Umbilical cord (tissue), 2 donors: ENCODE measurements at places on chromosomes 6 and 20.

- DNase-seq = no peak
Observed at GRCh38 chr6:163390770-163391169, 23.7 kb upstream of the QKI start.

- DNase-seq = peak; percentile 87
Observed at GRCh38 chr20:51156041-51156982, 133.4 kb upstream of the KCNG1 start.

DNA sequence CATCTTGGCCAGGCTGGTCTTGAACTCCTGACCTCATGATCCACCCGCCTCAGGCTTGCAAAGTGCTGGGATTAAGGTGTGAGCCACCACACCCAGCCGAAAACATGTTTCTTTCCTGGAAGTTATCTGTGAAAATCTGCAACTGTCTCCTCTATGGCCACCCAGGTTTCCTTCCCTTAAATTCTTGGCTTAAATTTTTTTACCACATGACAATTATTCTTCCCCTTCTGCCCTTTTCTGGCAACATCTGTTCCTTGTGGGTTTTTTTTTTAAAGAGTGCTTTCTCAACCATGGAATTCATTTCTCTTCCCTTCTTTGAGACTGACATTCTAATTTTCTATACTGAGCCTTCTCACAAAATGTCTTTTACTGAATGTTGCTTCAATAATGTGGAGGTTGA, 59.6 kb downstream of the DOK5 start:
- no peak for DNase-seq

GRCh38 chr6:155837474-155837873, 381.8 kb upstream of the NOX3 start:
- DNase-seq = no peak

DNA sequence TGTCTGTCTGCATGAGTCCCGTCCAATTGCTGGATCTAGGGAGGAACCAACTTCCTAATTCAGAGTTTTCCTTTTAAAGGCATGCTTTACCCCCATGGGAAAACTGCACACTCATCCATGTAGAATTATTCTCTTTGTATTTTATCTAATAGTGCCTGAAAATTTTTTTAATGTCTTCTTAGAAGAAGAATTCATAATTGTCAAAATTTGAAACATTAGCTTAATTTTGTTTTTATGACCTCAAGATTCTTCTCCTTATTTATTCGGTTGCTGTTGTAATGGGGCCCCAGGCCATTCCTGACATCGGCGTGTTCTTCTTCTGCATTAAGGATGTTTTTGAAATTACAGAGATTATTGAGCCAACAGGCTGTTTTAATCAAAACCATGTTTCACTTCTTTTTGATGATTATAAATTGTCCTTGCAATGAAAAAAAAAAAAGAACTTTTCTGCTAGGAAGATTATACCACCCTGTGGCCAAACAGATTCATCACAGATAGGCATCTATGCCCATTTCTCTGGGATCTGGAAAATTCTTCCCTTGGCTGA, 100.3 kb downstream of the ZNF217 start:
- DNase-seq = peak; percentile 63

GRCh38 chr20:47682028-47682783, 103.1 kb downstream of the SULF2 start:
- DNase-seq = peak; percentile 95

DNA sequence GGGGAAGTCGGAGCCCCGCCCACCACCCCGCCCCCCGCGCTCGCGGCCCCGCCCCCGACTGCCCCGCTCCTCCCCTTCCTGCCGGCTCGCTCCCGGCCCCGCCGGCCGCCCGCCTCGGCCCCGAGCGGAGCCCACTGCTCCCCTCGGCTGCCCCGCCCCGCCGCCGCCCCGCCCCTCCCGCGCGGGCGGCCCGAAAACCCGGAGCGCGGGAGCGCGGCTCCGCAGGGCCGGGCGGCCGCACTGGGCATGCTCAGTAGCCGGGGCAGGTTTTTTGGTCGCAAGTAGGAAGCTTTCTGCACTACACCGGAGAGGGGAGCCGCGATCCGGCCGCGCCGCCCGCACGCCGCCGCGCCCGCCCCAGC, at the start of gene CDYL:
Gene CDYL (plus strand): TSS at position 274 of the 362 bp plus-strand sequence. CDS start 380 bp downstream, outside the sequence.
- peak; percentile 93 for DNase-seq

DNA sequence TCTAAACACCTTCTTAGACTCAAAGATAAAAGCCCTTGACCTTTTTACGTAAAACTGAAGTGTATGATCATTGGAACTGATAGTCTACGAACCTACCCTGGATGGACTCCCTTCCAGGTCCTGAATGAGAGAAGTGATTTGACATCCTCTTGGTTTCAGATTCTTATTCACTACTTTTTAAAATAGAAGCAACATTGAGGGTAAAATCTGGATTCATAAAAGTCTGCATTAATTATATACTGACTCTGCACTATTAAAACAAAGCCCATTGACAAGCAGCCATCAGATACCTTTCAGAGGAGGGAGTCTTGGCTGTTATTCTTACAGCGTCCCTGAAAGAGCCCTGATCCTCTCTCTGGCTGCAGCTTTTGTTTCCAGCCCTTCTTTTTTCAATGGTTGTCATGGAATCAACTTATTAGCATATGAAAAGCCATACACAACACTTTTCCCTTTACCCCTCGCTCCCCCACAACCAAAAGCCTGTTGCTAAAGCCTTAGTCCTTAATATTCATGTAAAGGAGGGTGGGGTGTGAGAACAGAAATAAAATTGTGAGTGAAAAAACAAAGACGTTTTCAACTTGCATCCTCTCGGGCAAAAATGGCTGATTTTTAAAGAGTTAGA, 270.0 kb upstream of the MARCKS start:
- no peak for DNase-seq

GRCh38 chr6:156279261-156279969, 497.8 kb upstream of the ARID1B start:
- peak; percentile 23 for DNase-seq

- no peak for DNase-seq
Observed at GRCh38 chr6:131161987-131162386, 26.7 kb downstream of the AKAP7 start.

DNA sequence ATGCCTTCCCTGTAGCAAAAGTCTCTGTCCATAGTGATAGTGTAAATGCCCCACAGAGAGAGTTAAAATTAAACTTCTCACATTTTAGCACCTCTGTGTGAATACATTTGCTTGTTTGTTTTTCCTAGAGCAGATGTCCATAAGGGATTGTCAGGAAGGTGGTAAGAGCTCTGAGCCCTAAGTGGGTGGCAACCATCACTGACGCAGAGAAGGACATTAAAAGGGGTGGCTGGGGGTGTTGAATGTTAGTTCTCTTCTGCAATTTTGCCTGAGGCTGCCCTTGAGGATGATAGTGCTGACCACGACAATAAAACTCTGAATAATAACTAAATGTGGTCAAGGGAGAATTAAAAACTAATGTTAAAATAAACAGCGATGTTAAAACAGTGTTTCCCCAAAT, 174.3 kb upstream of the ID4 start:
- DNase-seq = no peak

GRCh38 chr6:142903812-142904211, 41.2 kb downstream of the HIVEP2 start:
- no peak for DNase-seq

GRCh38 chr6:2891768-2892170, 11.3 kb downstream of the SERPINB9 start:
- no peak for DNase-seq

- no peak for DNase-seq
Observed at GRCh38 chr6:19842030-19842615, 5.0 kb downstream of the ID4 start.

DNA sequence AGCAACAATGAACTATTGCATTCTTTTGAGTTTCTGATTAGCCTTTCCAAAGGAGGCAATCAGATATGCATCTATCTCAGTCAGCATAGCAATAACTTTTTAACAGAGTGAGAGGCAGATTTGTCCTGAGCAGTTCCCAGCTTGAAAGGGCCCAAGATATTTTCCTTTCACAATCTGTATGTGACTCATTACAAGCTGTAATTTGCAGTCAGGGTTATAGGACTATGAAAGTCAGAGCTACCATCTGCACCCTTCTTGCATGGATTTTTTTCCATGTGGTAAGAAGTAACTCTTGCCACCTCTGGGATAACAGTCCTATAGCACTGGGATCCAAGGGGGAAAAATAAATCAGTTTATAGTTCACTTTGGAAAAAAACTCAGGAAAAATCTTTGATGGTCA, 318.2 kb upstream of the RGS17 start:
- DNase-seq = peak; percentile 12

DNA sequence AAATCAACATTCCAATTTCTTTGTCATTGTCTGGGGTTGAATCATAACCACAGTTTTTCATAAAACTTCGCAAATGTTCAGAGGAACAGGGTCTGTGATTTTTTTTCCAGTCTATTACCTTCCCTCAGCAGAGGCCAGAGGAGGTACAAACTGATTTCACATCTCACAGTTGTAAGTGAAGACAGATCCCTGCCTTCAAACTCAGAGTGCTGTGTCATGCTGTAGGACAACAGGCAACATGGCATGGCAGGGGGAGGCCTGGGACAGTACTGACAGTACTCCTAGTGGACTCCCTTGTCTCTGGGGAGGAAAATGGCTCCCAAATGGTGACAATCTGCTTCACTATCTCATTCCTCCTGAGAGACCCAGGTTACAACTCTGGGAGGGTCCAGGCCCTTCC, 308.6 kb downstream of the CDC5L start:
- no peak for DNase-seq

DNA sequence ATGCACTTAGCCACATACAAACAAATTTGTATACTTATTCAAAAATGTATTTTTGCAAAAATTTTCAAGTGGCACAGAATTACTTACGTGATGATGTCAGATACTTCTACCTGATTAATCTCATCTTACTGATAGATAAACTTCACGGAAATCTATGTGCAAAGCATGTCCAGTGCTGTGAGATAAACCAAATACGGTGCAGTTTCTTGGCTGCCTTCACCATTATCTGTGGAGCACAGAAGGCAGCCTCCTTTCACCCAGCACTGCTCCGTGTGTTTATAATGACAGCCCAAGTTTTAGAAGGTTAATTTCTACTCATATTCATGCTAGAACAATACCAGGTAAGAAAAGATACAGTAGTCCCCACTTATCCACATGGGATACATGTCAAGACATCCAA, 59.0 kb upstream of the PDE10A start:
- no peak for DNase-seq

- no peak for DNase-seq
Observed at GRCh38 chr6:89602166-89602565, 36.4 kb downstream of the LYRM2 start.

DNA sequence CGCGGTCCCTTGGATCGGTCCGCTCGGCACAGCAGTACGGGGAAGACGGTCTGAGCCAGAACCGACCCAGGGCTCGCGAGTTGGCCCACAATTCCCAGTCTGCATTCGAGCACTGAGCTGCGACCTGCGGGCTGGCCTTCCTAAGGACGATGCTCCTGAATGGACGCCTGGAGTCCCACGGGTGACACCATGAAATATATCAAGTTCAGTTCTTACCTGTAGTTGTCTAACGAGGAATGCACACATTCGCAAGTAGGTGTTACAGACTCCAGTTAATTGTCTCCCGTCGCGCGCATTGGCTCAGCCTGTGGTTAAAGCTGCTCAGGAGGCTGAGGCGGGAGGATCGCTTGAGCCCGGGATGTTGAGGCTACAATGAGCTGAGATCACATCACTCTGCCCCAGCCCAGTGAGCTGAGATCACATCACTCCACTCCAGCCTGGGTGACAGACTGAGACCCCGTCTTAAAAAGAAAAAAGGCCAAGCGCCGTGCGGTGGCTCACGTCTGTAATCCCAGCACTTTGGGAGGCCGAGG, 802 bp downstream of the PEX7 start:
- no peak for DNase-seq

DNA sequence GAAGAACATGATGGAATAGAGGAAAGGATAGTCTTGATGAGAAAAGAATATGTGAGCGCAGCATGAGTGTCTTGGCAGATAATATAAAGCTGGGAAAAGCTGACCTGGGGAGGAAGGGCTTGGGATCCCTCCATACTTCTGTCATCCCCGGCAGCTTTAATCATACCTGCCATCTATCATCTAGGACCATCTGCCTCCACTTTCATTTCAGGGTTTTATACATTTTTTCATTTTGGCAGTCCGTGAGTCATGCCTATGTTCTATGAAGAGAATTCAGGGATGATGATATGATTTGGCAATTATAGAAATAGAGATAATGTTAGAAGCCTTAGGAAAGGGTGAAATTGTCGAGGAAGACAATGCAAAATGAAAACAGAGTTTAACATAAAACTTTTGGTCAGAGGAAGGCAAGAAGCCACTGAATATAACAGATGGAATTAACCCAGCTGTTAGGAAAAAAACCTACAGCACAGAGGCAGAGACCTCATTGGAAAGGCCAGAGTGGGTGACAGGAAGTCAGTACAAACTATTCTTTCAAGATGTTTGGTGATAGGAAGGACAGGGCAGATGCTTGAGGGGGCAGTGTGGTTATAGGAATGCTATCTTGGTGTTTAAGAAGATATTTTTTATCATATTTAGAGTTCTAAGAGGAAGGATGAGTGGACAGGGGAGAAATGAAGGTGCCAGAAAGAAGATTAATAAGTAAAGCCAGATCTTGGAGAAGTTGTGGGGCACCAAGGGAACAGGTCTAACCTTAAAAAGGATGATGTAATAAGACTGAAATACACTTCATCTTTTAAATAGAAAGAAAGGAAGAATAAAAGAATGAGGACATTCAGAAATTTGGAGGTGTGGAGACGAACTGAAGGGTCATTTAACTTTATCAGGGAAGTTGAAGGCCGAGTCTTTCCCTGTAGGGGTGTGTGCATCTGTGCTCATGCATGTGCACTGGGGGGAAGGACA, 37.8 kb downstream of the MARCKS start:
- DNase-seq = no peak

DNA sequence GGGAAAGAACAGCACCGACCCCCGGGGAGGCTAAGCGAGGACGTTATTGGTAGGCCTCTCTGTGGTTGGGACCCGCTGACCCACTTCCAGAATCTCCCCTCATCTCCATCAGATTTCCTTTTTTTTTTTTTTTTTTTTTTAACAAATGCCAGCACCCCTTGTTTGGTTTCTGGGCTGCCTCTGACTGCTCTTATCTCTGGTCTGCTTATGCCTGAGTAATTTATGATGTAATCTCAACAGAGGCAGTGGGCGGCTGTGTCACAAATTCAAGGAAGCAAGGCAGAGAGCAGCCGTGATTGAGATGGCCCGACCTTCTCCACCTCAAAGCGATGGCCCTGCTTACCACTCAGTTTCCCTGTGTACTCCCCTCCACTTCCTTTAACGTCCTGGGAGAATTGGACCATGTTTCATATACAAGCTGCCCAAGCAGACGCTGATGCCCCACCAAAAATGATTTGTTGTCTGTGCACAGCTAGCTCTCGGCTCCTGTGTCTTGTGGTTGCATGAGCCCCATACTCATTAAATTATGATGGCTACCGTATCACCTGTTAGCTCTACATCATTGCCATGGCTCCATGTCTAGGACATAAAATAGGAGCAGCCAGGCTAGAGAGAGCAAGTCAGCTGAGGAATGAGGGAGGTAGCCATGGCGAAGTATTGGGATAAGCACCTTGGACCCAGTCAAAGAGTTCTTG, 98.1 kb downstream of the ZNF217 start:
- peak; percentile 73 for DNase-seq

DNA sequence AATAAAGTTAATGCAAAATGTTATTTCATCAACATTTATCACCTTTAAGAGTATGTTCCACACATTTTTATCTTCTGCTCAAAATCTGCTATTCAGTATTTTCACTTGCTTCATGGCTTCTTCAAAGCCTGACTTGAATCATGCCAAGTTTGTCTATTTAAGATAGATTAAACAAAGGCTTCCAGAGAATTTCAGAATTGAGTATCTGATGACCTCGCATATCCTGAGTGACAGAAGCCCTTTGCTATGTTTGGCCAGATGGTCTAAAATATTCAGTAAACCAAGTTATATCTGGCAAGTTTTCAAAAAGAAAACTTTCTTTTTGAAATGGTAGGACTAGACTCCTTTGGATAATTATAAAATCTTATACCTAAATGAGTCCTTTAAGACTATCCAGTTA, 348.9 kb upstream of the KCNQ5 start:
- DNase-seq = no peak
